Thymus (tissue), 14 donors: ENCODE measurements at places on chromosomes 13 and 19.

DNA sequence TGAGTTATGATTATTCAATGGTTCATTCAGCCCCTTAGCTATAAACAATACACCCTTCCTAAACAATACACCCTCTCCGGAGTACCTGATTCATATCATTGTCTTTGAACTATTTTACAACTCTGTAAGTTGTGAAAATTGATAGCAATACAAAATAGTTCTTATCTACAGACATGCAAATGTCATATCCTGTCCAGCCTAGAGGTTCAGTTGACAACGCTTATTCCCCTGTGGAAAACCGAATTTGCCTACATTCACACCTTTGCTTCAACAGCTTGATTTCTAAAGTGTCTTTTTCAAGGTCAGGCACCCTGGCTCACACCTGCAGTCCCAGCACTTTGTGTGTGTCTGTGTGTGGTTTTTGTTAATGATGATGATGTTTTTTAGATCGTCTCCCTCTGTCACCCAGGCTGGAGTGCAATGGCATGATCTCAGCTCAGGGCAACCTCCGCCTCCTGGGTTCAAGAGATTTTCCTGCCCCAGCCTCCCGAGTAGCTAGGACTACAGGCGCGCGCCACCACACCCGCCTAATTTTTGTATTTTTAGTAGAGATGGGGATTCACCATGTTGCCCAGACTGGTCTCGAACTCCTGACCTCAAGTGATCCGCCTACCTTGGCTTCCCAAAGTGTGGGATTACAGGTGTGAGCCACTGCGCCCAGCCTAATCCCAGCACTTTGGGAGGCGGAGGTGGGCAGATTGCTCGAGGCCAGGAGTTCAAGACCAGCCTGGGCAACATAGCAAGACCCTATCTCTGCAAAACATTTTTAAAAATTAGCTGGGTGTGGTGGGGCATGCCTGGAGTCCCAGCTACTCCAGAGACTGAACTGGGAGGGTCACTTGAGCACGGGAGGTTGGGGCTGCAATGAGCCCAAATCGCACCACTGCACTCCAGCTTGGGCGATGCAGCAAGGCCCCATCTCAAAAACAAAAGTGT is 9.6 kb downstream of the C19orf53 start:
- DNase-seq = no peak

DNA sequence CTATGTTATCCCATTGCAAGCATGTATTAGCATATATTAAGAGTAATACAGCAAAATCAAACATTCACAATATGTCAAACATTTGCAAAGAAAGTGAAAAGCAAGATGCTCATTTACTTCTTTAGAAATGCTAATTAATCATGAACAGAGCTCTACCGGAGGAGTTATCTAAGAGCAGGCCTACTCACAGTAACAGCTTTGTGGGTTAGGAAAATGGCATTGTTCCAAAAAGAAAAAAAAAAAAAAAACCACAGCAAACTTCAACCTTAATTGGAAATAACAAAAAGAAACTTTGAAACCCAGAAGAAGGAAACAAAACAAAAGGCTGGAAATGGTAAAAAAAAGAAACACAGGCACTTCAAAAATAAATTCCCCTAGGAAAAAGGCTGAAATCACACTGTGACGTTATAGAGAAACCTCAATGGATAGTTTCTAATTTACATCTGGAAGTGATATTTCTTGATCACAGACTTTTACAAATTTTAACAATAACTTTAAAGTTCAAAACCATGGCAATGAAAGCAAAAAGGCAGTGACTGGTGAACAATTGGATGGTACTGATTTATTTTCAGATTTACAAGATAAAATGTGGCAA is 1236.8 kb upstream of the SPRY2 start:
- no peak for DNase-seq

DNA sequence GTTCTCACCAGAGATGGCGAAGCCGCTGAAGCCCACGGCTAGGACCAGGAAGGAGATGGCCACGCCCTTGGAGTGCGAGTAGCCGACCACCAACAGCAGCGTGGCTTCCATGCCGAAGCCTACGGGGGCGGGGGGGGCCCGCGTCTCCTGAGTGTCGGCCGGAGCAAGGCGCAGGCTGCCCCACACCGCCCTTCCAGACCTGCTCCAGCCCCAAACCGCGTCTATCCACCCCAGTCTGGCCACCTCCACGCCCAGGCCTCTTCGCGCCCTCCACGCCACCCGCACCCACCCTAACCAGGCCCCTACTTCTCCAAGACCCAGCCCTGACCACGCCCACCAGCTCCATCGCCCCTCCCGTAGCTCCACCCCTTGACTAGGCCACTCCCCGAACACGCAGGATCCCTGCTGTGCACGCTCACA is 6.2 kb downstream of the GFY start:
- no peak for DNase-seq

DNA sequence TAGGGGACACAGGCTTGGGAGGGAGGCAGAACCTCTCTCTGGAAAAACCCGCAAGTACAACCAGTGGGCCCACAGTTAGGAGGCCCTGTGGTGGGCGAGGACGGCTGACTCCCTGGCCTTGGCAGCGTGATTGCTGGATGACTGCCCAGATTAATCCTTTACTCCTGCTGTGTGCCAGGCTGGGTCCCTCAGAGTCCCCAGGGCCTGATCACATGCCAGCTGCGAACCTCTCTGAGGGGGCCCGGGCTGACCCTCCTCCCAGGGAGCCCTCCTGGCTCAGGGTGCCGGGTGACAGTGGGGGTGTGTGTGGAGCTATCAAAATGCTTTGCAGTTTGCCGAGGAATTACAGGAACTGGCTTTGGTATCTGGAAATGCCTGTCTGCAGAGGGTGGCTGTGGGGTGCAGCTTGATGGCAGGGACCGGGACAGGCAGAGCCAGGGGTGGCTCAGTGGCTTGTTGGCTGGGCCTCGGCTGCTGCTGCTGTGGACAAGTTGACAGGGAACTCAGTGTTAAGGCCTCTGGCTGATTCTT is 48.9 kb downstream of the DNM2 start:
- DNase-seq = no peak

- no peak for DNase-seq
Measured at GRCh38 chr13:92804926-92805325, 421.7 kb upstream of the GPC6 start.

DNA sequence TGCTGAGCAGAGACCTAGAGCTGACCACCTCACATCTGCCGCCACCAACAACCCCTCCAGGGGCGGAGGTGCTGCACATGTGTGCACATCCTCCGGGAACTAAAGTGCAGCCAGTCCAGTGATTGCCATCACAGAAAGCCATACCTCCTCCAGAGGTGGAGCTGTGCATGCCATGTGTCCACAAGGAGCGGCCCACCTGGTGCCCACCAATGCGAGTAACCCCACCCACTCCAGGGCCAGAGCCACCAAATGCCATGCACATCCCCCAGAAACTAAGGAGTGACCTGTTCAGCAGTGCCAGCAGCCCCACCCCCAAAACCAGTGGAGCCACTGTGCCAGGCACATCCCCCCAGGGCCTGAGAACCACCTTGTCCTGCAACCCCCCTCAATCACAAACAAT is 557.9 kb downstream of the UQCRFS1 start:
- DNase-seq = no peak

DNA sequence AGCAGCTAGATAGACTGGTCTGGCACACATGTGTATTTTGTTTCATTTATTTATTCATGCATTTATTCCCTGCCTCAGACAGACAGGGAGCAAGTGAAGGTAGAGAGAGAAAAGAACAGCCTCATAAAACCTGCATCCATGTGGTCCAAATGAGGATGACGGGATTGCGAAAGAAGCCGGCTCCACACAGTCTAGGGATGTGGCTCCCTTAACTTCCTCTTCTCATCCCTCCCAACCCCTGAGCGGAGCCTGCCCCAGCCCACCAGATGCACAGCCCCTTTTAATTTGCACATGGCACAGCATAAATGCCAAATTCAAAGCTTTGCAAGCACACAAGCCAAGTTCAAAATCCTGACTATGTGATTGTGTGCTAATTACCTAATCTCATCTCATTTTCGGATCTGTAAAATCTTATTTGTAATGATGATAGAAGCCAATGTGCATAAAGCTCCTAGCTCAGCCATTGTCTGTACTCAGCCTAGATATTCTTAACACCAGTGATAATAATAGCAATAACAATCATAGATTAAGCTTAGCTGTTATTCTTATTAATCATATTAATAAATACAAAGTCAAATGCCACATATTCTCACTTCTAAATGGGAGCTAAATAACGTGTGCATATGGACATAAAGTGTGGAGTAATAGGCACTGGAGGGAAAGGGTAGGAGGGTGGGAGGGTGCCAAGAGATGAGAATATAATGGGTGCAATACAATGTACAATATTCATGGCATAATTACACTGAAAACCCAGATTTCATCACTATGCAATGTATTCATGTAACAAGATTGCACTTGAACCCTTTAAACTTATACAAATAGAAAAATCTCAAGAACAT is 156.3 kb downstream of the DCT start:
- no peak for DNase-seq

GRCh38 chr19:39150807-39151600 is 25.4 kb downstream of the PAK4 start:
- DNase-seq = no peak
